ENCODE measurements at places on chromosomes 1 and 21.

GRCh38 chr1:177800400-177801088 is 169.3 kb downstream of the SEC16B start:
- no peak for DNase-seq

DNA sequence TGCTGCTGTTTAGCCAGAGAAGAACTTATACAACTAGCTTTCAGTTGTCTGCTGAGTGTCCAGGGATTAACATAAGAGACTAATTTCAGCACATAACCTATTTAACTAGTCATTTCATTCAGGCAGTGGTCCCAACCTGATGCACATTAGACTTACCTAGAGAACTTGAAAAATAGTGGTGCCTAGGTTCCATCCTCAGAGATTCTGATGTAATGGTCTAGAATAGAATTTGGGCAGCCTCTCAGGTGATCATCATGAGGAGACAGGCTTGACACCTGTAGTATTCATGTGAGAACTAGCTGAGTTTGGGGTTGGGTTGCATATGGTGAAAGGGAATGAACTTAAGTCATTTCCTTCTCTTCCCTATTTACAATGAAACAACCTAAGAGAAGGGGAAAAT is 24.8 kb downstream of the CNST start:
- no peak for DNase-seq

DNA sequence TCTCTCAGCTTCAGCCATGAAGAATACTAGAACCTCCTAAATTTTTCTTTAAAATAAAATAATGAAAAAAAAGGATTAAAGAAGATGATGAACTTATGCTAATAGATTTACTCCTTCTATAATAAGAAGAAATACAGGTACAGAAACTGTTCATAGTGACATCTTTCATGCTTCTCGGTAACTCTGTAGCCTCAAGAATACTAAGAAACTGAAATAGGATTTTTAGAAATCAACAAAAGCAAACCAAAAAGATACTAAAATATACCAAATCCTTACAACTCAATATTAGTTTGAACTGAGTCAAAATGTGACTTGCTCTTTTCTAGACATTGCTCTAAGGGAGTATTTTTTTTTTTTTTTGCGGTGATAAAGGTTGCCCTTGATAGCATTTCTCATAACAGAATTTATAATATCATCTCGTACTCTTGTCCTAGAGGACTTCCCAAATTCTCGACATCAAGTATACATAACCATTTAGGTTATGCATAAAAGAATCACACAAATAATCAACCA is 42.8 kb downstream of the ZZZ3 start:
- no peak for DNase-seq

DNA sequence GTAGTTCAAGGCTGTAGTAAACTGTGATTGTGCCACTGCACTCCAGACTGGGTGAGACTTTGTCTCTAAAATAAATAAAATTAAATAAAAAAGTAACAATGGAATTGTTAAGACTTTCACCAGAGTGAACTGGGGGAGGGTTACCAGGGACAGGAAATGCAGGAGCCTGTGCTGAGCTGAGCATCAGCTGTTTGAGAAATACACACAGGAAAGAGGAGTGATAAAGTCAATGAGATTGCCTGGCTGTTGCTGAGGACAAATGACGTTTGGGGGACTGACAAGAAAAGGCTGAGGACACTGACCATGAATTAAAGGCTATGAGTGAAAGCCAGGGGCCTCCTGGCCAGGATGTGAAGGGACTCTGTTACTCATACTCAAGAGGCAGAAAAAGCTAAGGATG is 226.3 kb downstream of the SETD4 start:
- DNase-seq, result no peak

DNA sequence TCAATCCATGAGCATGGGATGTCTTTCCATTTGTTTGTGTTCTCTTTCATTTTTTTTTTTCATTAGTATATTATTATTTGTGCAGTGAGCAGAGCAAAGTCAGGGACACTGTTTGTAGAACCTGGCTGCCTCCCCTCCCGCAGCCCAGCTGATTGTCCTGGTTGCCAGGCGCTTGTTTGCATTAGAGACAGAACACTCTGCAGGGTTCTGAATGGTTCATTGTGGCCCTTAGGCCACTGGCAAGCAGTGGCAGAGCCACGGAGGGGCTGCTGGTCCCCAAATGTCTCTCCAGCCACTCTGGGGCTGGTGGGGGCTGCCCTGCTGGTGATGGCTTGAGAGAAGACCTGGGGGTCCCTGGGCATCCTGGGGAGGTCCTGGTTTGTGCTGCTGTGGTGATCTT is 29.0 kb downstream of the ETS2 start:
- no peak for DNase-seq

DNA sequence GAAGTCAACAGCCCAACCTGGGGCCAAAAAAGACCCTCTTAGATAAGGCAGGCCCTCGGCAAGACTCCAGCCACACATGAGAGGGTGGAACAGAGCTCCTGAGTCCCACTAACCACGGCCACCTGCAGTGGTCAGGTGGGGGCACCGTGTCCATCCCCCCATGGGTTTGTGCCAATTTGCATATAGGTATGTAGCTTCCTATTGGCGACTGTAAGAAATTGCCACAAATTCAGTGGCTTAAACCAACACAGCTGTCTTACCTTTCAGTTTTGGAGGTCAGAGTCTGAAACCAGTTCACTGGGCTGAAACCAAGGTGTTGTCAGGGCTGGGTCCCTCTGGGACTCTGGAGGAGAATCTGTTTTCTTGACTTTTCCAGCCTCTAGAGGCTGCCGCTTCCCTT is 59.3 kb downstream of the COL18A1 start:
- DNase-seq, result no peak

DNA sequence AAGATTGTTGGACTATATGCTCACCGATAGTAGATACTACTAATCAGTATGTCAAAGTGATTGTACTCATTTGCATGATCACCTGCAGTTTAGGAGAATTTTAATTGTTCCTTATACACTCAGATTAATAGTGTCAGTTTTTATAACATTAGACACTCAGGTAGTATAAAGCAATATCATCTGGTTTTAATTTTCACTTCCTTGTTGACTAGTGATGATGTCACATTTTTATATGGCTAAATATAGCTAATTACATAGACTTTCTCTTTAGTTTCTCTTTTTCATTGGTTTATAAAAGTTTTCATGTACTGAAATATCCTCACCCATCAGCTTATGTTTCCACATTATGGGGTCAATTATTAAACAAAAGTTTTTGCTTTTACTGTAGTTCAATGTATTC is 1332.4 kb upstream of the ADGRL2 start:
- DNase-seq, result no peak

DNA sequence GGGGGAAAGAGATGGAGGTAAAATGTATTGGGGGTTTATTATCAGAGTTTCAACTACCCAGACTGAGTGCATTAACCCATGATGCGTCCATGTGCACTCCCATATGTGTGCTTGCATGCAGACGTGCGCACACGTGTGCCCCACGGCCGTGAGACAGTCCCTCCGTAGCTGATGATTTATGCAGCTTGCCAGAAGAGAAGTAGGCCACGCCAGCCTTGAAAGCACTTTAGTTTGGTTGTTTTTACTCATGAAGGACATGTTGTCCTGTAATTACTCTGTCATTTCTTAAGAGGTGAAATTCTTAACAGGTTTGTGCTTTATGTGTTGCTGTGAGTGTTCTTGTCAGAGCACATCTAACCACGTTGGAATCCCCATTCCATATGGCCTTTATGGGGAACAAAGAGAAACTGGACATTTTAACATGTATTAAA is 467.8 kb downstream of the LMO4 start:
- no peak for DNase-seq

DNA sequence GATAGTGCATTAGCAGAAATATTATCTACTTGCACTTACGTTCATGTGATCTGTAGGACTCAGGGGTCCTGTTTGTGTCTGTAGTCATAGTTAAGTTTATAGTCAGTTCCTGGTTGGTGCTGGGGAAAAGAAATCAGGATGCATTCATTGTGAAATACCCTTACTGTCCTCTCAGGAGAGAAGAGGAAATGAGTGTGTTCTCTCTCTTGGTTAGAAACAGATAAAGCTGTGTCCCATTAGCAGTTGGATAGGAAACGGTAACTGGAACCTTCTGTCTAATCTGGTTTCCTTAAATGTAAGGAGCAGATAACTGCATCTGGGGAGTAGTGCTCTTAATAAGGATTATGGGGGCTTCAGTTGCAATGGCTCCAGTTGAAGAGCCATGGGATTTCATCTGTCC is 8.9 kb downstream of the SDCCAG8 start:
- no peak for DNase-seq

GRCh38 chr1:234525099-234525799 is 46.3 kb upstream of the TARBP1 start:
- no peak for DNase-seq

DNA sequence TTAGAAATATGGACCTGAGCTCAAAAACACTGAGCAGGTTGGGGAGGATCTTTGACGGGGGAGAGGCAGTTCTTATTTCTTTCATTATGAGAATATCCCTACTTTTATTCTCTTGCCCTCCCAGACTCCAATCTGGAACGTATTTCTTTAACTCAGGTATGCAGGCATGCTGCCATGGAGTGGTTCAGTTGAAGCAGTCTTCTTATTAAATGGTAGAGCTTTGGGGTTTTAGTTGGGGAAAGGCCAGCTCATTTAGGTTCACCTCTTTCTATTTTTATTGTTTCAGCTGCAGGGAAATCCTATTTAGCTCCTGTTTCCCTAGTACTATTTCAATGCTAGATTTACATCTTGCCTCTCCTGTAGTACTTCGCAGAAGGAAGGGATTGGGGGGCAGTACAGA is 198.9 kb downstream of the TTLL7 start:
- DNase-seq, result no peak

DNA sequence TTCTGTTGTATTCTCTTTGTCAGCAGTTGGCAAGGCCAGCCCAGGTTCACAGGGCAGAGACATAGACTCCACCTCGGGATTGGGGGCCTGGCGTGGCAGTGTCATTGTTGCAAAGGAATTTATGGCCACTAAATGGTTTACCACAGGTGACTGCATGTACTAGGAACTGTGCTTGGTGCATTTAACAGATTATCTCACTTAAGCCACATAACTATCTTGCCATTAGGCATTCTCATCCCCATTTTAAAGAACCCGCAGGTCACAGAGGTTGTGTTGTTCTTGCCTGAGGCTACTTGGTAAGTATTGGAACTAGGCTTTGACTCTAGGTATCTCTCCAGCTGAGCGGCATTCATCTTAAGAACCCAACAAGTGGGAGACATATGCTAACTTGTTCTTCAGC is 9.7 kb downstream of the TLCD4 start:
- no peak for DNase-seq

DNA sequence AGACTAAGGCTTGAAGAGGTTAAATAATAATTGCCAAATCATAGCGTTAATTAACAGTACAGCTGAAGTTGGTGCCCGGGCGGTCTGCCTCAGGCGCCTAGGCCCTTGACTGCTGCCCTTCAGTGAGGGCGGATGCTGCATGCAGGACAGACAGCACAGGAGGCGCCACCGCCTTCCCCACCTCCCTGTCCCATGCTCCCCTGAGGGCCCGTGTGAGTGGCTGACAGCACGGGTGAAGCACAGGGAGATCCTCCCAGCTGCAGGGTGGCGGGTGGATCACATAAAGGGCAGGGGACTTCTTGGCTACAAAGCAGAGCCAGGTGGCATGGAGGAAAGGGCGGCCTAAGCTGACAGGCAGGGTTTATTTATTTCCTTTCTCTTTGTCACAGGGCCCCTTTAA is 49.1 kb downstream of the DDX20 start:
- no peak for DNase-seq

DNA sequence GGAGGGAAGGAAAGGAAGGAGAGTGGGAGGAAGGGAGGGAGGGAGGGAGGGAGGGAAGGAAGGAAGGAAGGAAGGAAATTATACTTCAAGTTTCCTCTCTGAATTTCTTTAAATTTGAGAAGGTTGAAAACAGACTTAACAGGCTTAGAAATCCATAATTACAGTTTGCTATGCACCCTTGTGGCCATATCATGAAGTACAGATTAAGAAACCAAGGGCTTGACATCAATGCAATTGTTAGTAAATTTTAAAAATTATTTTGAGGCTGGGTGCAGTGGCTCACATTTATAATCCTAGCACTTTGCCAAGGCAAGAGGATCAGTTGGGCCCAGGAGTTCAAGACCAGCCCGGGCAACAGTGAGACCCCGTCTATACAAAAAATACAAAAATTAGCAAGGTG is 14.4 kb downstream of the ANP32E start:
- no peak for DNase-seq
